NCI-H2081 (cell line): ENCODE measurements at places on chromosomes 16 and 17.

- DNase-seq = no peak
Observed at GRCh38 chr16:31407406-31407805, 14.3 kb downstream of the ITGAD start.

DNA sequence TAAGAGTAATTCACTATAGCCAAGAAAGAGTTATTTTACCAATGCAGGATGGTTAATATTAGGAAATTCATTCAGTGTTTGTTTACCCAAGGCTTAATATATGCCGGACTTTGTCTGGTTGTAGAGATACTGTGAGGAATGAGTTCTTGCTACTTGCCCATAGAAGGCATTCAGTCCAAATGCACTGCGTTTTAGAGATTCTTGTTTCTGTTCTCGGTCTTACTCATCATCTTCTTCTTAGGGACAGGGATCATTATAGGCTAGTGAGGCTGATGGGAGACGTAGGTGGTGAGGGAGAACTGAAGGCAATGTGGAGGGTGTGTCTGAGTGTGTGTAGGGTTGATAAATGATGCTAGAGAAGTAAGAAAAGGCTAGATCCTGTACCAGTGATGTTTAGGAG lies 90.7 kb downstream of the OR1D5 start:
- DNase-seq = no peak

DNA sequence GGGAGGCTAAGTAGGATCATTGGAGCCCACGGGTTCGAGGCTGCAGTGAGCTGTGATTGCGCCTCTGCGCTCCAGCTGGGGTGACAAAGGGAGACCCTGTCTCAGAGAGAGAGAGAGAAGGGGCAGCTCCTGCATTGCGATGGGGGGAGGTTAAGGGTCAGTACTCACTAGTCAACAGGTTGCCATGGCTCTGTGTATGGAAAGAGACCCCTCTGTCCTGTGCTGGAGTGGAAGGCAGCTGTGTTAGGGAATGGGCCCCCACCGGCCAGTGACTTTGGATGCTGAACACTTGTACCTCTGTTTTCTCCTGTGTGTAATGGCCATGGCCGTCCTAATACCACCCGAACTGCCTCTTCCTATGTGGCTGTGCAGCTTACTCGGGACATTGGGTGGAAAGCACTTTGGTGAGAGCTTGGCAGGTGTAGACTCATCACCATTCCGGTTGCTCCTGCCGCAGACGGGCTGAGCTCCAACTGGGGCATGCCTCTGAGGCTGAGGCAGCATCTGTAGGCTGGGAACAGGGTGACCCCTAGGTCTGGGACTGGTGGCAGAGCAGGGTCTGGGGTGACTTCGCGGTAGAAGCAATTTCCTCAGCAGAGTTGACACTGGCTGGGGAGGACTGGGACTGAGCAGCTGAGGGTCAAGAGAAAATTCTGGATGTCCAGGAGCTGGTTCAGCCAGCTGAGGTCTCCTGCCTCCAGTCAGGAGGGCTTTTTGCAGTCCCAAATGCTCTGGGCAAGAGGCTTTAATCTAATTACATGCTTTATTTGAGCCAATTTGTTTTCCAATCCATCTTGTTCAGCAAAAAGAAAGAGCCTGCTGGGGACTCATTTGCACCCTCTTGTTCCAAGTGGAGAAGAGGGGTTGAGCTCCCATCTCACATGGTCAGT lies 184.5 kb downstream of the NTN1 start:
- no peak for DNase-seq

DNA sequence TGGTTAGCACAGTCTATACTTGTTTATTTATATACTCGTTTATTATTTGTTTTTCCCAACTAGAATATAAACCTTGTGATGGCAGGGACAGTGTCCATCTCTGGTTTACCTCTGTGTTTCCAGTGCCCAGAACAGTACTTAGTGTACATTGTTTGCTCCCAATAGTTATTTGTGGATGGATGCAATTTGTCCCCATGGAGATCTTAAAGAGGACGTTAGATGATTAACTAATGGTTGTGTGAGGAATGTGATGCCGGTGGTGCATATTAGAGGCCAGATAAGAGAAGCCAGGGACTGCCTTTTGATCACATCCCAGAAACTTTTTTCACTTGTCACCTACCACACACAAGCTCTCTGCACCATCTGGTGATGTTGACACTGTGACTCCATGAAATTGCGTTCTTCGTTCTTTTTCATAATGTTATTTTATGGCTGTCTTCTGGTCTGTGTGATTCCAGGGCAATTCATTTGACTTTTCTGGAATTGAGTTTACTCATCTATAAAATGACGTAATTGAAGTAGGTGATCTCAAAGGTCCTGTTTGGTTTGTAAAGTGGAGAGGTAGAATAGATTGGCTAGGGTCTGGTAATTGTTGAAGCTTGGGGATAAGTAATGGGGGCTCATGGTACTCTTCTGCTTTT lies 1.2 kb downstream of the COX10 start:
- DNase-seq = no peak
